ENCODE measurements at places on chromosomes 12 and 14. TPM values are rescaled to one million over a fixed set of nuclear protein-coding genes. Genes with fewer than 3 reads are reported as not detected.

- DNase-seq, result no peak
Measured at GRCh38 chr14:24162093-24162492, 1.0 kb downstream of the IRF9 start.

The ZNF641 gene
- 6.2 TPM for total RNA-seq

The PPP1R3E gene
- 4.4 TPM for total RNA-seq

DNA sequence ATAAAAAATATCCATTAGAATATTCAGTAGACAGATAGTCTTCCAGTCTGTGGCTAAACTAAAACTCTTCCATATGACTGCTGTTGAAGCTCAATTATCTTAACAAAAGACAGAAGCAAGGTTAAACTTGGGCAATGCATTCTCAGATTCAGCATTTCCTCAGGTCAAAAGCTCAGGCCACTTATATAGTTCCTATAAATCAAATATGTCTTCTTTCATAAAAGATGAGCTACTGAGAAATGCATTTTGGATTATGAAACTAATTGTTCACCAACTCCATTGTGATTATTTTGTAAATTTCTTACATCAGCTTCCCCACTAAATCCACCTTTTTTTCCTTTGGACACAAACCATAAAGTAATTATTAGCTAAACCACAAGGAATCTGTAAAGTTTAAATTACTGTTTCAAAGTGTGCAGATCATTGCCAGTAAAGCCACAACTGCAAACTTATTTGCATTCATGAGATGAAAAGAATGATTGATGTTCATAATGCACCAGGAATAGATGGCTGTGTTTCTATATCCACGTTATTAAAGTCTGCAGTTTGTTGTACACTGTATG lies 224.4 kb downstream of the FBXL14 start:
- DNase-seq, result no peak

- DNase-seq, result peak; percentile 59
Measured at GRCh38 chr14:105019861-105020814, 745 bp downstream of the CDCA4 start.

GRCh38 chr12:132078190-132078589 lies 65.9 kb downstream of the DDX51 start:
- DNase-seq, result no peak

The SERPINA4 gene
- not detected for total RNA-seq

The PPM1H gene
- total RNA-seq, result 36.1 TPM

DNA sequence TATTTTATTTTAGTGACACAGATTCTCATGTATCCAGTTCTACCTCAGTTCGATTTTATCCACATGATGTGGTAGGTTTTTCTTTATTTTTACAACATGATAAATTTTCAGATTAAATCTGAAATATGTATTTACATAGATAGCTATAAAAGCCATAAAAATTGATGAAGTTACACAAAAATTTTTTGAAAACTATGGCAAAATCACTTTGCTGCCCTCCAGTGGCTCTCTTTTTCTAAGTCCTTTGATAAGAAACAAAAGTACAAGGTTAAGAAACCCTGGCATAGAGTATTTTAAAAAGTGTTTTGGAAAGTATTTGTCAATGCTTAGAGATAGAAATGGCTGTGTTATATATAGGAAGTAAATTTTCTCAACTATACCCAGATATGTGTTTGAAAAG lies 104.2 kb downstream of the PCNX1 start:
- DNase-seq, result no peak
